ENCODE measurements at places on chromosomes 1 and 21.

DNA sequence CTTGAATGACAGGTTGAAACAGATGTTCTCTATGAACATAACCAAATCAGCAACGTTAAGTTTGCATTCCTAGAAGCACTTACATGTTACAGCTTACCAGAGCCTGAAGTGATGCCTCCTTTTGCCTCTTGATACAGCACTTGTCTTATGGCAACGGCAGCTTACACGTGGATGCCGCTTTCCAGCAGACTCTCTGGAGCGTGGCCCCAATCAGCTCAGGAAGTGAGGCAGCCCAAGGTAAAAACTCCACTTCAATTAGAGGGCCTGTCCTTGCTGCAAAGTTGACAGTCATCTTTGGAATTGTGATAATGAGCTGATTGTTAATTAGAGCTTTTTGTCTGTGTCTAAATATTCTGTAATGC is 345.1 kb downstream of the RYR2 start:
- no peak for DNase-seq

DNA sequence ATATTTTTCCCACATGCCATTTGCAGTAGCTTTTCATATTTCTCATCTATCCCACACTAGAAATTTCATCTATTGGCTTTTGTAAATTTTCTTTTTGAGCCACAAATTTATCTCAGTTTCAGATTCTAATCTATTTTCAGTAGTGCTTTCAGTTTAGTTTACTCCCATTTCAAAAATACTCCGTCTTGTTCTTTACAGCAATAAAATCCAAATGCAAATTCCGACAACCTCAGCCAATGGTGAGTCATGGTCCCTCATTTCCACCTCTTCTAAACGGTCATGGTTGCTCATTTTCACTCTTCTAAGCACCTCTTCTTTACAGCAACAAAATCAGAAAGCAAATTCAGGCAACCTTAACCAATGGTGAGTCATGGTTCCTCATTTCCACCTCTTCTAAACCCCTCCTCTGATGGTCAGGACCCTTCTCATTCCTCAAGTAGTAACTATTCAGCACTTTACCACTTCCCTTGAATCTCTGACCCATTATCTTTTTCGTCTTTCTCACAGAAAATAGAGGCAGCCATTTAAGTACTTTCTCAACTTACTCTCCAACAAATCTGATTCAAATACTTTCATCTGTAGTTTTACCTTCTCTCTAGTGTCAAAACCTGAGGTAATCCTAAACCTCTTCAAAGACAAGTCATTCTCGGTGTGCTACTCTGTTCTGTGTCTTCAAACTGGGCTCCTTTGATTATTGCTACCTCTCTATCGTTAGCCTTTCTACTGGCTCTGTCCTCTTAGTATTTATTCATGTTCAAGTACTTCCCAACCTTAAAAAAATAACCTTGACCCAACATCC is 34.4 kb downstream of the C21orf91 start:
- DNase-seq = no peak

DNA sequence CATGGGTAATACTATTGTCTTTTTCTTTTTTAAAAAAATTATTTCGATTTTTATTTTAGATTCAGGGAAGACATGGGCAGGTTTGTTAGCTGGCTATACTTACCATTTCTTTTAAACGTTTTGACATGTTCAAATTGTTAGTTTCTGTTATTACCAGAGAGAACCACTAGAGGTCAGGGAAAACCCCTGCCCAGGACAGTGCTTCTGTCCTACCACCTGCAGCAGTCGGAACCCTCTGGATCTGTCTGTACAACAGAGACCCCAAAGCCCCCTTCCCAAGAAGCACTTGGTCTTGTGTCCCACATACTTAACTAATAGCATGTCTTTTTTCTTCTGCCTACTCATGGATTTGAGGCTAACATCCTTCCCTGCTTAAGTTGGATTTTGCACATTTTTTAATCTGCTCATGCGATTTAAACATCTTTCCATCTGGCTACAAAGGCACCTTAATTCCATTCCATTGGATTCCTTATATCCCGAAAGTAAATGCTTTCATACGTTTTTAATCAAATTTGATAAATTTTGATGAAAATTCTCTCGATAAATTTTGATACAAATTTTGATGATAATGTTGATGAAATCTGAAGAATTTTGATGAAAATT is 10.0 kb upstream of the C1orf115 start:
- DNase-seq = no peak

DNA sequence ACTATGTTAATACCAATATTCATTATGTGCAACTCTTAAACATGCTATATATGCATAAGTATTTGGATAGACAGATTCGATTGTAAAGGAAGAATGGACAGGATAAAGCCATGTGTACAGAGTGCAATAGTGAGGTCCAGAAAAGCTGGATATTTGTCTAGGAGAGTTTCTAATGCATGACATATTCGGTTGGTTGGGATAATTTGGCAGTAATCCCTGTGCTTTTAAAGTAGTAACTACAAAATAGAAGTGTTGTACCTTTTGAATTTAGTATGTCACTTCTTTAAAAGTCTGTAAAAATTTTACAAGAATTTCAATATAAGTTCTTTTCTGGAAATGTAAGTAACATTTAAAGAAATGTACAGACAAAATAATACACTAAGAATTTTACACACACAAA is 774.5 kb downstream of the USP25 start:
- DNase-seq = no peak

- no peak for DNase-seq
Observed at GRCh38 chr1:116825207-116825719, 71.0 kb downstream of the CD2 start.

DNA sequence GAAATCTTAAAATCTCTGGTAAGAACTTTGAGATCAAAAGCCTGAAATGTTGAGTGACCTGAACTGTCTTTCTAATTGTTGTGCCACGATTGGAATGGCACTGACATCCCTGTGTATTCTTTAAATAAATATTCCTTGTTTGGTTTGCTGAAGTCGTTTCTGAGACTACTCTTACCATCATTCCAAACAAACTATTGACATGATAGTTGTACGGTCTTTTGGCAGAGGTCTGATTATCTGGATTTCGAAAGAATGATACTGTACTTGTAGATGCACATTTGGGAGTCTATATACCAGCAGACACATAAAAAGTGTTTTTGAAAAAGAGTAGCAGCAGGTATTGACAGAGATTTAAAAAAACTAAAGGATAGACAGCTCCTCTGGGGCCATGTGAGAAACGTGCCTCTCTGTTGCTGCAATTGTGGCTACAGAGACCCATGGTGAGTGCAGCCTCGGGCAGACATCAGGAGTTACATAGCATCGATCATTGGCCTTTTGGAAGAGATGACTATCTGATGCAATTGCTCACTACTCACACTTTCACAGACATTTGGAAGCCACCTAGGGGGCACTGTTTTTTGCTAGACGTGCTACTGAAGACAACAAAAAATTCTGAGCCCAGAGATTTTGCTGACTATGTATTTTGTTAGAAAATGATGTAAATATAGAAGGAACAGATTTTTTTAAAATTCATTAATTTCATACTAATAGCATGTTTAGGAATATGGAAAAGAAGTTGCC is 464.5 kb downstream of the KCNT2 start:
- DNase-seq = no peak

- no peak for DNase-seq
Observed at GRCh38 chr1:56547977-56548376, 31.4 kb downstream of the PLPP3 start.

- no peak for DNase-seq
Observed at GRCh38 chr1:33331444-33332356, 10.8 kb upstream of the A3GALT2 start.

DNA sequence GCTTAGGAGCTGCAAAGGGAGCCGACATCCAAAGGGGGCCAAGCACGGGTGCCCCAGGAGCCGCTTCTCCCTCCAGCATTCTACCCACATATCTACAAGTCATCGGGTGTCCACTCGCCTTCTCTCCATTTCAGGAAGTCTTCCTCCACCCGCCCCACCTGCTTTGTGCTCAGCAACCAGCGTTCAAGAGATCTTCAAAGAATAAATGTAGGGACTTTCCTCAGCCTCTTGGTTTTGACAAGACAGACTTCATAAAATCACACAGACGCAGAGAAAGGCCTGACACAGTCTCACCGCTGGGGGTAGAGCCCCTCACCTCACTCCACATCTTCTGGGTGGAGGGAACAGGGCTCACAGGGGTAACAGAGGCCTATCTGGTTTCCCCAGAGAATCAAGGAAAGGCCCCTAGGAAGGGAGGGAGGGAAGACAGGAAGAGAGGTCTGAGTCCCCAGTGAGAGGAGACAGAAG is 49.5 kb downstream of the SSBP3 start:
- no peak for DNase-seq

- no peak for DNase-seq
Observed at GRCh38 chr1:4711416-4712275, 57.2 kb downstream of the AJAP1 start.

- no peak for DNase-seq
Observed at GRCh38 chr21:28483301-28484035, 509.2 kb downstream of the LTN1 start.

DNA sequence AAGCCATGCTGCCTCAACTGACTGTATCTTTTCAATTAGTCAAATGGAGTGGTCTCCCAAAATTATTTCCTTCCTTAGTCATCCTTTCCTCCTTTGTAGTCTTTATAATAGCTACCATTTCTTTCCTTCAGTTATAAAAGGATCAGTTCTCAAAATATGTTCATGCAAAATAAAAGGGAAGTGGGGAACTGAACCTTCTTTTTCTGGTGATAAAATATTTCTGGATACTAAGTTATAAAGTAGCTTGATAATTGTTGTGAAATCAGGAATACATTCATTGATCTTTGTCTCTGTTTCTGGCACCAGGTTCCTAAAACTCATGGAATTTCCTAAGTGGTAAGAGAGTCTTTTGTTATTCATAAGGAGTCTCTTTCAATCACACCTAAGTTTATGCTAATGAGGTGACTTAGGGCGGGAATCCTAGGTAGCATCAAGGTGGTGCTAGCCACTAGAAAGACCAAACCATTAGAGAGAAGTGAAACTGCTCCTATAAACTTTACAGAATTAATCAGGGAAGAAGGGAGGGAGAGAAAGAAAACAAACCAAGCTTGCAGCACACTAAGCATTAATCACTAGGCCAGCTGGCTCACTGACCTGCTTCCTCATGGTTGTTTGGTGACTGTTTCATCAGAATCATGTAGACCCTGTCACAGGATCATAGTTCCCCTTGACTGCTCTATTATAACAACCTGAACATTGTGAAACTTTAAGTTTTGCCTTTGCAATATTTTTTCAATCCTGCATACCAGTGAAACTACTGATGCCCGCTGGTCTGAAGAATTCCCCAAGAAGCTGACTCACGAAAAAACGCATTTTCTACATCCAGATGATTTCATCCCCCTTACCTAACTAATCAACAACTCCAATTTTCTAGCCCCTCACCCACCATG is 161.6 kb upstream of the PTBP2 start:
- DNase-seq = no peak

Measured in putamen (tissue), 1 donor.